ENCODE measurements at places on chromosomes 16 and 17.

DNA sequence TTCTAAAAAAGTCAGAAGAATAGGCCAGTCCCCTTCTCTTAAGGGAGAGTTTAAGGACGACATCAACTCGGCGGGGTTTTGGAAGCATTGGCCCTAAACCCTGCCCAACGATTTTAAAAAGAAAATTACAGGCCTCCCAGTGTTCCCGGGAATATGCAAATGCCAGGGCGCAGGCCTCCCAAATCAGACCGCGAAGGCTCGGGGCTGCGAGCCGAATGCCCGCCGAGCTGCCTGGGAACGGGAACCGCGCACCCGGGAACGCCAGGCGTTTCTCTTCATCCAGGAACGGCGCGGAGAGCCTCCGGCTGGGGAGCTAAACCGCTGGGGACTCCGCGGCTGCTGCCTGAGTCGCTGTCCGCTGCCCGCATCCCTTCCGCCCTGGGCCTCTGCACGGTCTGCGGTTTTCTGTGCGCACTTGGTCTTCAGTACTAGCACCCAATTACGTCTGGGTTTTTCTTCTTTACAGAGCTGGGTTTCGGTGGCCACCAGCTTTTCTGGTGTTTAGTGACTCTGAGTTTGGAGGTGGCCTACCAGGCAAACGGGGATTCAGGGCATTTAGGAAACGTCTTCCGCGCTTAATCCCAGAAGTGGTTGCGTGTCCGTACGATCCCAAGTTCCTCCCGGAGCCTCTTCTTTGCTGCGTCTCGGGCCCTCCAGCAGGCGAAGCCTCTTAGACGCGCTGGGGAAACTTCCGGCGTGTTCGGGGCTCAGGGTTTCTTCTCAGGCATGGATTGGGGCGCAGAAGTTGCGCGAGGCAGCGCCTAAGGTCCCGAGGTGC lies 5.7 kb downstream of the IRX5 start:
- peak; percentile 12 for DNase-seq

DNA sequence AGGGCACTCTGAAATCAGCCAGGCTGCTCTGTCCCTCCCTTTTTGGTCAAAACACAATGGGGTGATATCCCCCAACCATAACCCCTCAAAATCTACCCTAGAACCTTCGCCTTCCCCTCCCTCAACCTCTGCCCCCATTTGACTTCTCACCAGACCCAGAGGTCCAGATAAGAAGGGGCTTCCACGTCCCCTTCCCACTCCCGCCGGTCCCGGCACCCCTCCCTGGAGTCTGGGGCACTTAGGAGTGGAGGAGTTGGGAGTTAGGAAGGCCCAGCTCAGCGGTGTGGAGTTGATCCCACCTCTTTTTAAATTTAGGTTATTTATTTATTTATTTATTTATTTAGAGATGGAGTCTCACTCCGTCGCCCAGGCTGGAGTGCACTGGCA lies 619 bp upstream of the TMEM92 start:
- DNase-seq: no peak

DNA sequence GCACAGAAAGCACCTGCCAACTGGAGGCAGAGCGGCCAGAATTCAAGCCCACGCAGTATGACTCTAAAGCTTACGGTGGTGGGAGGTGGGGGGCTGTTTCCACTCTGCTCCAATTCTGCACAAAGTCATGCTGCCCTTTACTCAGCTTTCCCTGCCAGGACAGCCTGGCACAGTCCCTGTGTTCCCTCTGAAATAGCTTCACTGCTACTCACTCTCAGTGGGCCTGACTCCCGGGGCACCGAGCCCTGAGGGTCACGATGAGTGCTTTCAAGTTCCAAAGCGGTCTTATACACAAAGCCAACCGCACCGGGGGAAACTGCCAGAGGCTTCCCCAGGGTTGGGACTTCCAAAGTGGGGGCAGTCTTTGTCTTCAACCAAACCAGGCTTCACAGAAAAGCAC lies 306.1 kb upstream of the XYLT1 start:
- no peak for DNase-seq

DNA sequence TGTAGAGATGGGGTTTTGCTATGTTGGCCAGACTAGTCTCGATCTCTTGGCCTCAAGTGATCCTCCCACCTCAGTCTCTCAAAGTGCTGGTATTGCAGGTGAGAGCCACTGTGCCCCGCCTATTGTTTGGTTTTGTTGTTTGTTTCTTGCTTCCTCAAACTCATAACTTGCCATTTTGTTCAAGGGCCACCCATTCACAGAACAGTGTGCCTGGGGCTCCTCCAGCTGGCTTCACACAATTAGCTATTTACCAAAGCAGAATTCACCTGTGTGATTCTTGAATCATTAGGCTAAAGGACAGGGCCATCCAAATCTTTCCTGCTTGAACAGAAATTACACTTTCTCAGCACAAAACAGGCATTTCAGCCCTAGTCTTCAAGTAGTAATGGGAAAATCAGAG lies 7.2 kb downstream of the ABHD15 start:
- no peak for DNase-seq

- DNase-seq: no peak
Observed at GRCh38 chr16:31714903-31715504, 158.6 kb upstream of the ZNF267 start.

All from HT-29 (cell line).